SIG-M5 (cell line): ENCODE measurements at places on chromosomes 2 and 18.

DNA sequence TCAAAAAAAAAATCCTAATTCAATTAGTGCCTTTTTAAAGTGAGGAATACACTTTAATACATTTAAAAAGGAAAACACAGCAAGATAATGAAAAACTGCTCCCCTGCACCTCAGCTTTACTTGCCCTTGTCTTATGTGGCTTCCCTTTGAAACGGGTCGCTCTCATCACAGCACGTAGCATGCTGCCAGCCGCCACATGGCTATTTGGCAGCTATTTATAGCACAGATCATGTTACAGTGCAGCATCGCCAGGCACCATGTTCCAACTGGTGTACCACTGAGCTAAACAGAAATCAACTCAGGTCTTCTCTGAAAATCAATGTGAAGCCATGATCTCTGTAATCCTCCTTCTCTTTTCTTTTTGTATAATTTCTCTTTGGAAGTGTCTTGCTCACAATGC lies 65.1 kb downstream of the TMEM182 start:
- DNase-seq = no peak

DNA sequence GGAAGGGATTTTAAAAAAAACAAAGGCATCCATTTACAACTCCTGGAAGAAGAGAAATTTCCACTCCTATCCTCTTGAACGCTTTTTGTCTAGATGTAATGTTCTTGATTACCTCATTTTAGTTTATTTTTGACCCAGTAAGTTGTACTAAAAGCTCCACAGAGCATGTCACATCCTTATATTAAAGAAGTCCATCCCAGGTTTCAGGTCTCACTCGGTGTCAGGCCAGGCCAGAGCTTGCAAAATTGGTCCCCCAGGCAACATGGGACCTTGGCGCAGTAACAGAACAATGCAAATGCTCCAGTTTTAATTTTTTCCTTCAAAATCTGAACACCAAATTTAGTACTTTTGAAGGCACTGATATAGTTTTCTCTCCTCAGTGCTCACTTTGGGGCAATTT lies 218.4 kb upstream of the REV1 start:
- no peak for DNase-seq

- no peak for DNase-seq
Measured at GRCh38 chr2:24076849-24077534, 866 bp upstream of the SF3B6 start.

- no peak for DNase-seq
Measured at GRCh38 chr2:133780099-133780996, 212.1 kb upstream of the NCKAP5 start.

- no peak for DNase-seq
Measured at GRCh38 chr2:180257247-180257646, 250.2 kb upstream of the CWC22 start.

DNA sequence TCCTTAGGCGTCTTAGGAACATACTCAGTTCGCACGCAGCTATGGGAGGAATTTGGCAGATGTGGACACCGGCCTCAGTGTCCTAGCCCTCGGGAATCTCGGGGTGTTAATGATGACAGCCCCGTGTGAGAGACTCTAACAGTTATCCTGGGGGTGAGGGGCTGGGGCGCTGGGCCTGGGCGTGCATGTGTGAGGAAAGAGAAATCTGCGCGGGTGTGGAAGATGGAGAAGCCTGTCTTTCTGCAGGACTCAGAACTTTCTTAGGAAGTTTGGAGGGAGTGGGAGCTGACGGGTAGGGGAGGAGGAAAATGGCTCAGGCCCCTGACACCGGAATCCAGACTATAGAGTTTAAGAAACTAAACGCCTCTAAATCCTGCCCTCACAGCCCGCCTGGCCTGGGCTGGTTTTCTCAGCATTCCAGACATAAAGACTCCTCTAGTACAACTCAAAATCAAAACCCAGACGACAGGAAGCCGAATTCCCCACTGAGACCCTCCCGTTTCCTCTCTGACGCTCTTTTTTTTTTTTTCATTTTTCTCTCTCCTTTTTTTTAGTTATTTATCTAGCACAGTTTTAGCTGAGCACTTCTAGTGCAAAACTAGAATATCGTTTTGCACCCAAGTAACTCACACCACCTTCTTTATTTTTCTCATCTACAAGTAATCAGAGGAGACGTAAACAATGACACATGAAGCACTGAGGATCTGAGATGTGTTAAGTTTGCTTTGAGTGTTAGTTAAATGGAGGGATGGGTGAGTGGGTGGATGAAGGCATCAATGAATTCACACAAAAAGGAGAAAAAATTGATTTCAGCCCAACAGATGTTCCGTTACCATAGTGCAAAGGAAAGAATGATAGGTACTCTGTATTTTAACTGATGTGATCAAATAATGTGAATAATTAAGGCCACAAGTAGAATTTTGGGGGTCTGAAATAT lies 1.2 kb upstream of the HAAO start:
- no peak for DNase-seq

GRCh38 chr2:38446906-38447561 lies 70.0 kb upstream of the ATL2 start:
- DNase-seq = no peak

DNA sequence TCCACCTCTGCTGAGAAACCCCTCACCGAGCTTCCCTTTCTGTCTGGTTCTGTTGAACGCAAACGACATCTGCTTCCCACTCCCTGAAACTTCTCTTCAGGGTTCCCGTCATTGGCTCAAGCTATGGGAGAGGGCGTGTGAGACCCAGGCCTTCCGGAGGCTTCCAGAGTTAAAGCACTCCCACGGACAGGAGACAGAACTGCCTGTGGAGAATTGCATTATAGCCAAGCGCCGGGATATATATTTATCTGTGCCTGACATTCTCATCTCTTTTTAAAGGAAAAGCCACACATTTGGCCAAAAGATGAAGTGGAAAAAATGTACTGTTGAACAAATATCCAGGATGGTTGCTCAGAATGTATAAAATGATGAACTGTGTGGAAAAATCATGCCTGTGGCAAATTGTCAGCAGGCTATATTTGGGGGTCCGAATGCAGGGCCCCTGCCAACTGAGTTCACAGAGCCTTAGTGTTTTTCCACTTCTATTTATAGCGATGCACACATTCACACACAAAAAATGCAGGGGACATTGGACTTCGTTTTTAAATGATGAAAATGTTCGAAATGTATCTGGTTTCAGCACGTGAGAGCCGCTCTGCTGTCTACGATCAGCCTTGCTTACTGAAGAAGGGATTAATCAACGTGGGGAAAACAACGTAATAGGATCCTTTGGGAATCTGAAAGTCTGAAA lies 59.5 kb downstream of the E2F6 start:
- DNase-seq = no peak

DNA sequence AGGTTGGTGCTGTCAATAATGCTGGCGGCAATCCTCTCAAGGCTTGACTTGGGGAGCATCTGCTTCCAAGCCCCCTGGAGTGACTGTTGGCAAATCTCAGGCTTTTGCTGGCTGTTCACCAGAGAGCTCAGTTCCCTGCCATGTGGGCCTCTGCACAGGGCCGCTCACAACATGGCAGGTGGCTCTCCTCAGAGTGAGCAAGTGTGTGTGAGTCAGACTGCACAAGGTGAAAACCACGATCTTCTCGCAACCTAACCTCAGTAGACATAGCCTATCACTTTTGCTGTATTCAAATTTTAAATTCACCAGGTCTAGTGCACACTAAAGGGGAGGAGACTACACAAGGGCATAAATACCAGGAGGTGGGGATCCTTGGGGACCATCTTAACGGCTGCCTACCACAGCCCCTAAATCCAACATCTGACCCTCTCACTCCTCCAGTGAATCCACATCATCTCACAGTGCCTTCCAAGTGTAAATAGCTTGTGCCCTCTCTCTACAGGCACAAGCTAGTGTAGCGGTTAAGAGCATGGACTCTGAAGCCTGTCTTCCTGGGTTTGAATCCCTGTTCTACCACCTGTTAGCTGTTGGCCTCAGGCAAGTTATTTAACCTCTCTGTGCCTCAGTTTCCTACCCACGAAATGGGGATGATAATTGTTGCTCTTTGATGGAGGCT lies 187.7 kb upstream of the CXCR4 start:
- DNase-seq = no peak

GRCh38 chr18:27184115-27185024 lies 738 bp downstream of the CHST9 start:
- DNase-seq = no peak

GRCh38 chr18:67035026-67035425 lies 431.1 kb upstream of the CDH19 start:
- DNase-seq = no peak

DNA sequence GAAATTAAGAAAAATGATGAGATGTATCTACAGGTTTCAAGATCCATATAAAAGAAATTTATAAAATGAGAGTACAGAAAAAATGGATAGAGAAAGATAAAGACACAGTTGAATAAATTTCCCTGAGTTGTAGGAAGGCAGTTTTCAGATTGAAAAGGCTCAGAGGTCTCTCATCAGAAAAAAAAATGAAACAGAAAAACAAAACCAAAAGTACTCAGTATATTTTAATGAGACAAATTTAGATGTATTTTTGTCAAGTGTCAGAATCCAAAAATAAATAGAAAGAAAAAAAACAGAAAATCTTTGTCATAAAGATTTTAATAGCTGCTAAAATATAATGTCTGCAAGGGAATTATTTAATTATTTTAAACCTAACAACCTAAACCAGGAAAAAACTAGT lies 520.5 kb downstream of the KCNJ3 start:
- no peak for DNase-seq

DNA sequence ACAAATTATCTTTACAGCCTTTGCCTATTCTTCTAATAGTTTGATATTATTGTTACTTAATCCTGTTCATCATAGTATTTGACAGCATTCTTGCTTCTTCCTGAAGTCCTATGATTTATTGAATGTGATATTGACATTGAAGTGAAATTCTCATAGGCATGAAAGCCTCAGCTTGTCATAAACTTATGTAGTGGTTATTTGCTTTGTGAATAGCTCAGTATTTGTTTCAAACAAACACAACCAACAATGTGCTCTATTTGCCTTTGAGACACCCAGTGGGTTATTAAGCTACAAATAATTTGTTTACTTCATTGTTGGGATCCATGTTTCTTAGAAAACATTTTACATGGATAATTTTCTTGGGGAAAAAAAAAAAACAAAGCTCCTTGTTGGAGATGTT lies 57.2 kb downstream of the TTC39C start:
- no peak for DNase-seq

GRCh38 chr2:113972766-113973165 lies 82.9 kb downstream of the ACTR3 start:
- DNase-seq = no peak

GRCh38 chr2:173571021-173571821 lies 216.5 kb downstream of the CDCA7 start:
- no peak for DNase-seq
